Astrocyte of the hippocampus (primary cell): ENCODE measurements at places on chromosomes 7 and 10.

GRCh38 chr7:151673216-151673615 lies 153.5 kb upstream of the RHEB start:
- no peak for DNase-seq

GRCh38 chr10:1551636-1552338 lies 185.5 kb downstream of the ADARB2 start:
- no peak for DNase-seq

DNA sequence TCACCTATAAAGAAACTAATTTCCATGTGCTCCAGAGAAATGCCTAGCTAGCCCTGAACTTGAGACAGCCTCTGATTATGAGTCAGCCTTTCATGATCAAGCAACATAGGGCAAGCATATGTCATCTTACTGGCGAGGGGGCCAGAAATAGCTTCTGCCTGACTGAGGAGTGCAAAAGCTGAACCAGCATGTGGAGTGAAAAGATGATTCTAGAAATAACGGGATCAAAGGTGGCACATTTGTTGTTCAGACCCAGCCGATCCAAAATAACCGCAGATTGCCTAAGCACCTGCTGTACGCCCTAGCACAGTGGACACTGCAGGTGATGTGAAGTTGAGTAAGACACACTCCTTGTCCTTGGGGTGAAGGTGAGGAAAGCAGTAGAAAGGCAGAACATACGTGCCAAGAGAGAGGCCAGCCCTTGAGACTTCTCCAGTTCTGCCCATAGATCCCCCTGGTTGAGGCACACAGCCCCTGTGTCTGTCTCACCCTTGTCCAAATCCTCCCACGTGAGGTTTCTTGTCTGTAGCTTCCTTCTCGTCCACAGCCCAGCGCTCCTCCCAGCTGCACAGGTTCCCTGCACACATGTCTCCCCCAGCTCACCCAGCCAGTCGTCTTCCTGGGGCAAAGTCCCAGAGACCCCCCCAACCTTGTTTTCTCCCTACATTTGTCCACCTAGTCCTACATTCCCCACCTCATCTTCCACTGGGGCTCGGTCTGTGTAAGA lies 2.8 kb upstream of the BCL7B start:
- DNase-seq: peak; percentile 76

- no peak for DNase-seq
These were observed 1.3 kb downstream of the RAPGEF5 start for GRCh38 chr7:22355620-22356009.
